Fibroblast of lung (primary cell): ENCODE measurements at places on chromosomes 7 and 10. TPM values are rescaled to one million over a fixed set of nuclear protein-coding genes. Genes with fewer than 3 reads are reported as not detected.

Gene AUTS2
- 7.7 and 9.1 TPM in 2 replicates for total RNA-seq

Gene ASAH2B
- total RNA-seq: 2.3 and 3.0 TPM in 2 replicates

Gene CALY
- total RNA-seq: 0.26 TPM in 1 of 2 replicates, not detected in the other

Gene TAS2R16
- total RNA-seq: not detected in 2 replicates

Gene DOCK1
- total RNA-seq: 74.7 and 91.0 TPM in 2 replicates

Gene SSC4D
- 0.33 and 0.51 TPM in 2 replicates for total RNA-seq

Gene TDRD1
- total RNA-seq: 0.26 TPM in 1 of 2 replicates, not detected in the other

Gene SPDYE9
- not detected in 2 replicates for total RNA-seq

Gene EFCAB10
- total RNA-seq: not detected in 2 replicates

Gene CFAP46
- total RNA-seq: 0.26 and 0.66 TPM in 2 replicates

Gene ACTL6B
- not detected in 2 replicates for total RNA-seq

Gene KIFBP
- total RNA-seq: 25.9 and 29.7 TPM in 2 replicates

Gene IL2RA
- not detected in 2 replicates for total RNA-seq

Gene CYP3A4
- total RNA-seq: 0.17 TPM in 1 of 2 replicates, not detected in the other

Gene EXOC6
- 8.5 and 9.2 TPM in 2 replicates for total RNA-seq

Gene TM9SF3
- 92.7 and 103 TPM in 2 replicates for total RNA-seq

Gene FAM25G
- total RNA-seq: not detected in 2 replicates

Gene TMEM178B
- under 0.01 TPM in 2 replicates for total RNA-seq

Gene CALML3
- total RNA-seq: not detected in 2 replicates

Gene TMEM236
- total RNA-seq: under 0.01 and 0.17 TPM in 2 replicates

Gene SMO
- total RNA-seq: 12.6 and 23.6 TPM in 2 replicates

Gene ATOH7
- under 0.01 TPM in 1 of 2 replicates, not detected in the other for total RNA-seq

Gene CH25H
- total RNA-seq: 8.2 and 17.7 TPM in 2 replicates

Gene GSTO1
- total RNA-seq: 145 and 151 TPM in 2 replicates

Gene RP9
- 9.2 and 19.2 TPM in 2 replicates for total RNA-seq

Gene EVX1
- not detected in 2 replicates for total RNA-seq

Gene TMEM196
- not detected in 2 replicates for total RNA-seq

Gene NOBOX
- not detected in 2 replicates for total RNA-seq

Gene ASB10
- total RNA-seq: not detected in 2 replicates

Gene VWC2
- not detected in 2 replicates for total RNA-seq

Gene C10orf53
- not detected in 2 replicates for total RNA-seq

Gene RET
- 0.77 and 0.83 TPM in 2 replicates for total RNA-seq

Gene KLF14
- under 0.01 TPM in 2 replicates for total RNA-seq

Gene TMEM273
- total RNA-seq: 0.26 TPM in 1 of 2 replicates, not detected in the other

Gene H2AZ2
- 121 and 230 TPM in 2 replicates for total RNA-seq

Gene PON1
- not detected in 2 replicates for total RNA-seq

Gene GOLGA7B
- total RNA-seq: under 0.01 TPM in 1 of 2 replicates, not detected in the other

Gene HOXA1
- total RNA-seq: 0.50 and 0.51 TPM in 2 replicates

Gene PIK3CG
- under 0.01 TPM in 1 of 2 replicates, not detected in the other for total RNA-seq

Gene LIPJ
- under 0.01 and 0.26 TPM in 2 replicates for total RNA-seq

Gene KCP
- total RNA-seq: 0.50 and 0.77 TPM in 2 replicates

Gene MSMB
- total RNA-seq: not detected in 2 replicates

Gene CYP51A1
- 343 and 784 TPM in 2 replicates for total RNA-seq

Gene PRRT4
- under 0.01 and 0.26 TPM in 2 replicates for total RNA-seq

Gene FBXL13
- 0.66 and 1.0 TPM in 2 replicates for total RNA-seq

Gene AP5Z1
- total RNA-seq: 27.5 and 32.2 TPM in 2 replicates

Gene DBNL
- total RNA-seq: 66.8 and 88.2 TPM in 2 replicates

Gene FRMPD2
- total RNA-seq: not detected in 2 replicates

Gene TCAF2
- 1.3 and 1.5 TPM in 2 replicates for total RNA-seq

Gene SERPINE1
- 41.3 and 167 TPM in 2 replicates for total RNA-seq

Gene STEAP1B
- 10.3 and 14.7 TPM in 2 replicates for total RNA-seq
